ENCODE measurements at places on chromosomes 11 and 22.

GRCh38 chr11:119796363-119797060 lies 67.5 kb upstream of the NECTIN1 start:
- DNase-seq: no peak

DNA sequence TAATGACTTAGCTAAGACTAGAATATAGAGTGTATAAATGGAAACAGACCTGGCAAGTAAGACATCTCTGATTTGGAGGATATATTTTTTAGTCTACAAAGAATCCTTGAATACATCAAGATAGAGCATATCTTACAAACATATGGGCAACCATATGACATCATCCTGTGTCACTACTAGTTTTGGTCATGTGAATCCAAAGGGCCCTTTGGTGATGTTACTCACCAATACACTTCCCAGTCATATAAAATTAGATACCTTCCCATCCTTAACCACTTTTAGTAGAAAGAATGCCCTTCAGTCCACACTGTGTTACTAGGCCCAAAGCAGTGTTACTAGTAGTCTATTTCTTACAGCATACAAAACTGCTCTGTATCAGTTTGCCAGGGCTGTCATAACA lies 31.6 kb downstream of the GRIA4 start:
- no peak for DNase-seq

DNA sequence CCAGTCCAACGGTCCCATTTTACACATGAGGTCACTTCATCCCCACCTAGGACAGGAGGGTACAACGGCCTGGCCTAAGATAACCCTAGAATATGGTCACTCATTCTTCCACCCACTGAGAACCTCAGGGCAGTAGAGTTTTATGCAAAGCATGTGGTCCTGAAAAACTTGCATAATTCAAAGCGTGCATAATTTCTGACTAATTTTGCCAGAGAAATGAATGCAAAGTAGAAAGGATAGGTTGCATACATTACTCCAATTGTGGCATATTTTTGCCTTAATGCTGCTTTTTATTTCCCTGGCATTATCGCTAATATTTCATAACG lies 32.5 kb upstream of the SLC35C1 start:
- DNase-seq: no peak

DNA sequence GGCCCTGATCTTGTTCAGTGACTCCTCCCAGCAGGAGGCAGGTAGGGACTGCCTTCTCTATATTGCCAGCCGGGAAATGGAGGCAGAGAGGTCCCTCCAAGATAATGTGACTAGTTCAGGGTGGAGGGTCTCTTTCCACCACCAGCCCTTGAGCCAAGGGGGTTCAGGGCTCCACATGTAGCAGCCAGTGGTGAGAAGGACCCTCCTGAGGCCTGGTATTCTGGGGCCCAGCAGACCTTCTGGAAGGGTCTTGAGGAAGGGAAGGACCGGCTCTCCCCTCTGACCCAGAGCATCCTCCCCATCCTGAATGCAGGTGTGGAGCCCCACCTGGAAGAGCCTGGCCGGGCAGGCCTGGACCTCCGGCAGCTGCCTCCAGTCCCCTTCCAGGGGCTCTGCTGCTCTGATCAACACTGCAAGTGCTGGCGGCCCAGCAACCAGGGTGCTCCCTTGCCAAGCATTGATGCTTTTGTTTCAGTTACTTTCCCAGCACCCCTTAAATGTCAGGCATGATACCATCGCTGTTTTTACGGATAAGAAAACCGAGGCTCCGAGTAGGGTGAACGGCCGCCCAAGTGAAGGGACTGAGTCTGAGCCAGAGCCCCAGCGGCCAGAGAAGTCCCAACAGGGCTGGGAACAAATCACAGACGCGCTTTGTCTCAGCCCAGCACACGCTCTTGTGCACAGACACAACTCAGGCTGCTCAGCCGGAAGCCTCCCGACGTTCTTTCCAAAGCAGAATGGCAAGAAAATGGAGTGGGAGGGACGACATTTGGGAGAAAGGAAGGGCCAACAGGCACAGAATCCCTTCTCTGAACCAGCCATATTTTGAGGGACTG lies 38.8 kb downstream of the DKK3 start:
- DNase-seq: no peak

DNA sequence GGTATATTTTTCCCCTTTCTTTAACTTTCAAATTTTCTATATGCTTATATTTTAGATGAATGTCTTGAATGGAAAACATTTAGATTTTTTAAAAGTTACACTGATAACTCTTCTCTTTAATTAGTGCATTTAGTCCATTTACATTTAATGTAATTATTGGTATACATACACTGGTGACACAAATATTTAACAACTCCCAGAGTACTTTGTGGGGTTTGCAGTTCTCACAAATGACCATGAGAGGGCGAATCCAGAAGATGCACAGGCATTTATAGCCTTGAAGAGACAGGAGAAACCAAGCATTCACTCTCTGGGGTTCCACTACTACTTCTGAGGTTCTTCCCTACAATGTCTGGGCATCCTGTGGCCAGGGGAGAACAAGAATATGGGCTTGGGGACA lies 125.1 kb downstream of the TIMP3 start:
- DNase-seq: peak; percentile 30

- no peak for DNase-seq
Observed at GRCh38 chr11:70263363-70263762, 7.1 kb upstream of the PPFIA1 start.

All from renal cortical epithelial cell (primary cell).